ENCODE measurements at places on chromosomes 3 and 15.

DNA sequence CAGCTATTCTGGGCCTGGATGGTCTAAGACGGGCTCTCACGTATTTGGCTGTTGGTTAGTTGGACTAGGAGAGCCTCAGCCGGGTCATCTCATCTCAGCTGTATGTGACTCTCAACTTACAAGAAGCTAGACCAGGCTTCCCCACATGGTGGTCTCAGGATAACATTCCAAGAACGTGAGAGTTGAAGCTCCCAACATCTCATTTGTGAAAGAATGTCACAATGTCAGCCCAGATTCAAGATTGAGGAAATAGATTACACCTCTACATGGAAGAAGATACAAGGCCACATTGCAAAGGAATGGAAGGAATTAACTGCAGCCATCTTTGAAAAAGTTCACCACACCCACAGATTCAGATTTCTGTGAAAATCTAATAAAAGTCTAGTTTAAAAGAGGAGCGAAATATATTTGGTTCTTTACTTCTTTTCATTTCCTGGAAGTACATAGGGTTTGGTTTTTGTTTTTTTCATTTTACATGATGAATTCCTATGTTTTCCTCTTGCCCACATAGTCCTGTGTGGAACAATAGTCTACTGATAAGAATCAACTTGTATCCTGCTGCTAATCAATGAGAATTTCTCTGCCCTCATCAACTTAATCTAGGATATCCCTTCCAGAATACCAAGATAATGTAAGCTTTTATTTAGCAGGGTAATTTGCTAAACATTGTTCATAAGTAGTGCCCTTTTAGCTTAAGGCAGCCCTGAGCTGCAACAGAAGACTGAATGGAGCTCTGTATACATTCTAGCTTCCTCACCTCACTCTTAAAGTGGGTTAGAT lies 116.5 kb downstream of the CMSS1 start:
- DNase-seq, result no peak

GRCh38 chr3:42655980-42656679 lies 2.6 kb downstream of the ZBTB47 start:
- DNase-seq, result no peak

DNA sequence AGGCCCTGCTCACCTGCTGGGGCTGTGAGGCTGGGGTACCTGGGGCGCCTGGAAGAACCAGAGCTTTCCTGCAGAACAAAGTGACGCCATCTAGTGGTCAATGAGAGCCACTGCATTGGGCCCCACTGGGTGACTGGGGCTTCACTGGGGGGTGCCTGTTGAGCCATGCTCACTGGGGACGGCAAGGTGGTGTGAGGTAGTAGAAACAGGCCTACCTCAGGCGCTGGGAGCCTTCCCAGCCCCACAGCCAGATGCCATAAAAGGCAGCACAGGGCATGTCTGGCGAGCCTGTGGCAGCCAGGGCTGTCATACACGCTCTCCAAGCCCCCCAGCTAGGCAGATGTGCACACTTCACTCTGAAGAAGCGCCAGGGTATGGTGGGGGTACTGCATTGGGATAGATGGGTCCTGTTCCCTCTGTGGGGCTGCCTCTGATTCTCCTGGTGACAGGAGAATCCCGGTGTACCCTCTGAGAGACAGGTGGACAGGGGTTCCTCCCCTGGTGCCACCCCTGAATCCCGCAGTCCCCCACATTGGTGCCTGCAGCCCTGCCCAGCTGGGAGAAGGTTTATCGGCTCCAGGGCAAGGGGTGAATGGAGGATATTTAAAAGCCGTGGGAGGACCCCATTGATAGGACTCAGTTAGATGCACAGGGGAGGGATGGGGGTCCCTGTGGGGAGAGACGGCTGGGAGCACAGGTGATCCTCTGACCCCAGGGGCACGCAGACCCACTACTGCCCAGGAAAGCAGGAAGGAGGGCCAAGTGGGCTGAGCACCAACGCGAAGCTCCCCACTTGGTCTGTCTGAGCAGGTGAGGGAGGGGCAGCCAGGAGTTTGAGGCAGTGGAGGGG lies 178.8 kb downstream of the NSMCE3 start:
- no peak for DNase-seq

GRCh38 chr15:39885099-39885777 lies 34.8 kb downstream of the GPR176 start:
- no peak for DNase-seq

DNA sequence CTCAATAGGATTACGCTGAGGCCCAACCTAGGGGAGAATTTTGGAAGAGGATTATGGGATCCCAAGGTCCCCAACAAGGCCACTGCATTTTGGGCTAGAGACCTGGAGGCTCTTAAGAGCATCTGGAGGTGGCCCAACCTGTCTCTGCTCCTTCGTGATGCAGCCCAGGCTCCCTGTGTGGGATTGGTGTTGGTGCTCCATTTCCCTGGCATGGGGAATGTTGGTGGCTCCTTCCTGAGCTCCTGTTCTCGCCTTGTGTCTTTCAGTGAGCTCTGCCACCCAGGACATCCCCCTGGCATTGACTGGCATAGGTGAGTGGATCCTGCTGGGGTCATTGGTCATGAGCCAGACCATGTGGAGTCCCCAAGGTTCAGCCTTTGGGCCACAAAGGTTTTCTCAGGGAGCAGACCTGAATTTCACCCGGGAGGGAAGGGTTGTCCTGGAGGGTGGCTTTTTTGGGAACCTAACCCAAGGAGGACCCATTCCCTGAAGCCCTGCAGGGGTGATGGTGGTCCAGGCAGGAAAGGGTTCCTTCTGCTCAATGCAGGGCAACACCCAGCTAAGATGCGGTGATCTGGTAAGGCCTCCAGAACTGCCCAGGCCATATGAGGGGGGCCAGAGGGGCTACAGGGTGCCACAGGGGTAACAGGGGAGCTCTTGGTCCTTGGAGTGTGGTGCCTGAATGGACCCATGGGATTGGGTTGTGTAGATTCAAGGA lies 202.5 kb downstream of the UBE3A start:
- no peak for DNase-seq

All from NCI-H187 treated with DMSO at 0.1 percent for 48 hours (cell line).